Erythroblast (primary cell): ENCODE measurements at places on chromosomes 16 and 17.

DNA sequence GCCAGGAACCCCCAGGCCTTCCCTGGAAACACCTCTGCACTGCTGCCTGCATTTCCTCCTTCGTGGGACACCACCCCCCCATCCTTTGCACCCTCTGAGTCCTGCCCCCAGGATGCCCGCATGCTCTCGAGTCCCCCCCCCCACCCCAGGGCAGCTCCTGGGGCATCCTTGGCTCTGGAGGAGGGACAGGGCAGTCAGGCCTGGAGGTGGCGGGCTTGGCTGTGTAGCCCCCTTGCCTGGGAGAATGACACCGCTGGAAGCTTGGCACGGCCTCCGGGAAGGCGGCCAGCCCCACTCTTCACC is 98.9 kb upstream of the GSE1 start:
- no peak for DNase-seq

DNA sequence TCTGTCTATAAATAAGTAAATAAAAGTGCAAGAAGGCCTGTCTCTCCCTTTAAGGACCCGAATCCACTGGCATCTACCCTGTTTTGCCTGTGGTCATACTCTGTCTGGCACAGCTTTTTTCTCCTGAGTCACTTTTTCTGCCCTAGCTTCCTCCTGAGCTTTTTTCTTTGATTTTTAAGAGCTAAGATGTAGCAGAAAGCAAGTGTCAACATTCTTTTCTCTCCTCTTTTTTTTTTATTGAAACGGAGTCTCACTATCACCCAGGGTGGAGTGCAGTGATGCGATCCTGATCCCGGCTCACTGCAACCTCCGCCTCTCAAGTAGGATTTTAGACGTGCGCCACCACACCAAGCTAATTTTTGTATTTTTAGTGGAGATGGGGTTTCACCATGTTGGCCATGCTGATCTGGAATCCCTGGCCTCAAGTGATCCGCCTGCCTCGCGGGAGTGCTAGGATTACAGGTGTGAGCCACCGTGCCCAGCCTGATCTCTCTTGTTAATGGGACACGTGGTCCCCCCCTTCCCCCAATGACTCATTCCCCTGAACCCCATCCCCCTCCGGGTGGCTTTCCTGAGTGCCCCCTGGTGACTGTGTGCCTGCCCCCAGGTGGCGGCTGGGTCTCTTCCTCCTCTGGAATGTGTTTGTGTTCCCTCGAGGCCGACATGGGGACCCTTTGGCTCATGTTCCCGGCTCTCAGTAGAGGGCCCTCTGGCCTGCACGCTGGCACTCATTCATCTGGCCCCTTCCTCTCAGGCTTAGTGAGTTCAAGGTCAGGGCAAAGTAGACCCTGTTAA is 14.2 kb downstream of the C16orf90 start:
- no peak for DNase-seq

DNA sequence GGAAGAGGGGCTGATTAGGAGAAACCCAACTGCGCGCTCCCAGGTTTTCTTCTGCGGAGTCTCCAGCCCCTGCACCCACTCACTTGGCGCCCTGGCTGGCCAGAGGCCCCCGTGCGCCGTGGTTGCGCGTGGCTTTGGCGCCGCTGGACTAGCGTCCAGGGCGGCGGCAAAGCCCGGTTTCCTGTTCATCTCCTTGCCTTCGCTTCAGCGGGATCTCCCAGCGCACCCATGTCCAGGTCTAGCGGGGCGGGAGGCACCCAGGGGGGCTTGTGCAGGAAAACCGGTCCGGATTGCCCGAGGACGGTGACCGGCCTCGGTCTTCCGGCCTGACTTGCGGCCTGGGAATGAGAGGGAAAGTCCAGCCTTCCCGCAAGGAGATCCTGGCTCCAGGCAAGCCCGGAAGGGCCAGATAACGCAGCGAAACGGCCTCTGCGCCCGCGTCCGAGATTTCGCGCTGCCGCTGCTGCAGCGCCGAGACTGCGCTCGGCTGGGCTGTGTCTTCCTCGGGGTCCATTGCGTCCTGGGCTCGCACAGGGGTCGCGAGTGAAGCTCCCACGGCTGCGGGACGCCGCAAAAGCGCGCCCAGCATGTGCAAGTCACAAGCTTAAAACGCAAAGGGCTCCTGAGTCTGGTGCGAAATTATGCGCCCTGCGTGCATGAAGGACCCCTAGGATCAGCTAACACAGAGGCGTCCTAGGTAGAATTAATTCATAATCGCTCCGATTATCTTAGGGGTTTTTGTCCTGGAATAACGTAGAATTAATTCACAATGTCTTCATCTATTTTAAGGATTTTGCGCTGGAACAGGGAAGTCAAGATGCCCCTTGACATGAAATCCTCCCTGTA is 5.7 kb downstream of the FOXF1 start:
- no peak for DNase-seq

DNA sequence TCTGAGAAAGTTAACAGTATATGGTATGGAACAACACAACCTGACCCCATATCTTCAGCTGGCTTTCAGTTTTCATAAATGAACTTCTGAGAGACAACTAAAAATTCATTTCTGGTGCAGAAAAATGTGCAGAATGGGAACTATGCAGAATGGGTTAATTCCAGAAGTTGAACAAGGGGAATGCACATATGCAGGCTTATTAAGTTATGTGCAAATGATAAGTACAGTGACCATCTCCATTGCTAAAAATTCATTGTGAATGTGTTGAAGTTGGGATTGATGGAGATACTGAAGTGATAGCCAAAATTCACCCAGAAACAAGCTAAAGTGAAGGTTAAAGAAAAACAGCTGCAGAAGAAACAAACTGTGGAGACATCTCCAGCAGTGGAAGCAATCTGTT is 315.8 kb downstream of the CA10 start:
- no peak for DNase-seq

GRCh38 chr17:42312285-42313130 is 24.2 kb downstream of the STAT5A start:
- peak; percentile 92 for DNase-seq

GRCh38 chr17:59746849-59747445 is 39.5 kb downstream of the VMP1 start:
- DNase-seq, result peak; percentile 56

DNA sequence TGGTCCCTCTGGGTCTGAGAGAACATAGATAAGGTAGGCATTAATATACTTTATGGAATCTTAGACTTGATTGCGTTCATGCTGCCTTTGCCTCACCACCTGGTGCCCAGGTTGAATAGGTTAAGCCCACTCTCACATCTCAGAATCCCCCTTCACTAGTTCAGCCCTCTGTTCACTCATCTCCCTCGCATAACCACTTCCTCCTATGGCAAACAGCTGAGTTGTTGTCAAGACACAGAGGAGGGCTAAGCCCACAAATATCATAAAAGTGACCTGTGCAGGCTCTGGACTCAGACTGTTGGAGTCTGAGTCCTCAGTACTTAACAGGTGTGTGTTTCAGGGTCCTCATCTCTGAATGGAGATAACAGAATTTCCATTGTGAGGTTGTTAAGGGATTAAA is 55.7 kb downstream of the GOSR1 start:
- no peak for DNase-seq

DNA sequence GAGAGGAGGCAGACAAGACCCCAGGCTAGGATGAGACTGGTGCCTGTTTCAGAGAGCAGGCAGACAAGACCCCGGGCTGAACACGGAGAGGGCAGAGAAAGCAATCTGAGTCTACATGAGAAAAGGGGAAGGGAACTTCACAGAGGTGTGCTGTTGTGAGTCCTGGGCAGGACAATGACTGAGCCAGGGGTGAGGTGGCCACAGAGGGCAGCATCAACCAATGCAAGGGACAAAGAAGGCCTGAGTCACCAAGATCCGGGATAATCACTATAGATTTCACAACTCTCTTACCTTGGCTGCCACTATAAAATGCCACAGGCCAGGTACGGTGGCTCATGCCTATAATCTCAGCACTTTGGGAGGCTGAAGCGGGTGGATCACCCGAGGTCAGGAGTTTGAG is 89.0 kb downstream of the SLC39A11 start:
- no peak for DNase-seq

GRCh38 chr17:80826955-80827645 is 164.5 kb upstream of the CHMP6 start:
- DNase-seq, result no peak

GRCh38 chr17:45425125-45425983 is 7.3 kb downstream of the ARHGAP27 start:
- no peak for DNase-seq

DNA sequence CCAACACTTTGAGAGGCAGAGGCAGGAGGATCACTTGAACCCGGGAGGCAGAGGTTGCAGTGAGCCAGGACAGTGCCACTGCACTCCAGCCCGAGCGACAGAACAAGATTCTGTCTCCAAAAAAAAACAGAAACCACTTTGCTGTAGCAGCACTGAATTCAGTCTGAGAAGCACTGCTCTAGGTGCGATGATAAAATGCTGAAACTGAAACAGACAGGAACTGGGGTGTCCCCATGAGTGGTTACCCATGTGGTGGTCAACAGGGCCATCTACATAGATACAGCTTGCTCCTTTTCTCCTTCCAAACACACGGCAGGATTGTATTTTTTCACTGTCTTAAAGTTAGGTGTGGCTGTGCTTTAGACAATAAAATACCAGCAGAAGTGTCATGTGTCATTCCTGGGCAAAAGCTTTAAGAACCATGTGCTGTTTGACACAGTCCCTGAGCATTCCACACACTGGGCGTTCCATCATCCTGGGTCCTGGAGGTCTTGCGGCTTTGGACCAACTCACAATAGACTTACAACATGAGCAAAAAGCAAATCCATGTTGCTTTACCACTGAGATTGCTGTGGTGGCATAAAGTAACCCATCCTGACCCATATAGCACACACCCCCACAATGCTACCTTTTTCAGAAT is 11.5 kb downstream of the GAS7 start:
- DNase-seq, result no peak

DNA sequence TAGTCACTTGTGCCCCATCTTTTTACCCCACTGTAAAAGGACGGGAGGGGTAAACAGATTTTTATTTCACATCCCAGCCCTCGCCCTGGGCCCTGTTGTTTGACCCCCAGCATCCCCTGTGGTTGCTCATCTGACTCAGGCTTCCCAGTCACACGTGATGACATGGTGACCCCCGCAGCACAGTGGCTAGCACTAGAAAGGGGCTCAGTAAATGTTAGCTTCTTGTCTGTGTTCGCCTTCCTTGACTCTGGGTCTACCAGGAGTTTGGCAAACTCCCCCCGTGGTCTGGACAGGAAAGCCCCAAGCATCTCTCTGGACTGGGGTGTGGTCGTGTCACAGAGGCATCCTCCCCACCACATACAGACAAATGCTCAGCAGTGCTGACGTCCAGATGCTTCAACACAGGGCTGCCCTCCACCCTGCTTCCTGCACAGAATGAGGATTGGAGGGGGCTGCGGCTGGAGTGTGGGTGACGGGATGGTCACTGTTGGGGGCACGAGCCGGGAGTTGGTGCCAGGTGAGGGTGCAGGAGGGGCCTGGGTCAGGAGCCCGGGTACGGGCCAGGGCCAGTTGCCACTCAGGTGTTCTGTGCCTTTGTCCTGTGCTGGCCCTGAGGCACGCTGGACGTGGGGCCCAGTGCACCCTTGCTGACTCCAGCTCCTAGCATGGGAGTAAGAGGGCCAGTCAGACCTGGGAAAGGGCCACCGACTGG is 69.1 kb downstream of the METRNL start:
- DNase-seq, result no peak

DNA sequence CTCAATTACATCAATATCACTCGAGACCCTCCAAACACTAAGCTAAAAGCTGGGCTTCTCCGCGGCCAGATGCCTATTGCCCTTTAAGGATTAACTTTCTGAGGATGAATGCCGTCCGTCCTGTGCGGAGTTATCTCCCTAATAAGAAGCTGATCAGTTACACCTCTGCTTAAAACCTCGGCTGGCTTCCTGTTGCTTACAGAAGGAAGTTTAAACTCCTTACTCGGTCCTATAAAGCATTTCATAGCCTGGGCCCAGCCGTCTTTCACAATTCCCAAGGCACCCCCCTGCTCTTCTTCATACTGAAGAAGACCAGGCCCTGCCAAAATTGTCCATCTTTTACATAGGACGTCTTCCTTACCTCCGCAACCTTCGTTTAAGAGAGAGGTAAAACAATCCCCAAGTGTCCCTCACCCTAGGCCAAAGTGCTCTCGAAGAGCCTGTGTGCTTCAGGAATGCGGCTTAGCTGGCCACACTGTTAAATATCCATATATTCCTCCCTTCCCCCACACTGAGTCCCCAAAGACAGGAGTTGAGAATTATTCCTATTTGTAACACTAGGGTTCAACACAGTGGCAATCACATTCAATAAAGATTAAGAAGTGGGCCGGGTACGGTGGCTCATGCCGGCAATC is 112.6 kb upstream of the IRX5 start:
- no peak for DNase-seq

GRCh38 chr17:75033346-75034235 is 13.2 kb downstream of the ATP5PD start:
- DNase-seq, result peak; percentile 91

- no peak for DNase-seq
Measured at GRCh38 chr16:22075043-22075757, 17.1 kb upstream of the VWA3A start.

DNA sequence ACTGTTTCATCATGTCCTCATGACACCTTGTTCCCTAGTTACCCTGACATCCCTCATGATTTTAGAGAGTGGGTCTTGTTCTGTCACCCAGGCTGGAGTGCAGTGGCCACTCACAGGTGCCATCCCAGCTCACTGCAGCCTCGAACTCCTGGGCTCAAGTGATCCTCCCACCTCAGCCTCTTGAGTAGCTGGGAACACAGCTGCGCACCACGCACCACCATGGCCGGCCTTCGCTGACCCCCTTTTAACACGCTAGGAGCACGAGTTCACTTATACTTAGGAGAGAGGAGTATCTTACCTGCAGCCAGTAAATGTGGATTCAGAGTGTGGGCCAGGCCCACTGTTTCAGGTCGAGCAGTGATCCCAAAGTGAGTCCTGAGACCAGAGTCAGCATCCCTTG is 21.4 kb downstream of the NT5M start:
- no peak for DNase-seq

DNA sequence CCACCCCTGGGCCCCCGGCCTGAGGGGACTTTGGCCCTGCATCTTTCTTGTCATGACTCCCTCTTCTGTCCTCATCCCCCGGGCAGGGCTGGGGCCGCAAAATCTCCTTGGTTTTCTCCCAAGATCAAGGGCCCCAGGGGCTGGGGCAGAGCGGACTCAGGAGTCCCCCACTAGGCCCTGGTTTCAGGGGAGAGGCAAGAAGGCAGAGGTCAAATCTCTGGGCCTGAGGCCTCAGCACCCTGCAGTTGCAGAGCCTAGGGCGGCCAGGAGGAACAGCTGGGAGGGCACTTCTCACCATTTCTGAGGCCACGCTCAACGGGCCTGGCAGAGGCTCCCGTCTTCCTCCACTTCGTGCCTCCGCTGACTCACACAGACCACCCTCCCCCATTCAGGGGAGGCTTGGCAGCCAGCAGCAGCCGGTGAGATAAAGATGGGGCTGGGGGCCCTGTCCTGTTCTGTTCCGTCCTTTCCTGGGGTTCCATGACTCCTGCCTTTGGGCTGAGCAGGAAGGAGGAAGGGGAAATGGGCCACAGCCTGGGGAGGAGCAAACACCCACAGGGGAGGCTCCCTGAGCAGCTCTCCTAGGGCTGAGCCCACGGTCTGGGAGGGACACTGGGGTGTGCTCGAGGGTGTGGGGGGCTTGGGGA is 12.4 kb downstream of the ZSCAN10 start:
- no peak for DNase-seq

- DNase-seq, result no peak
Measured at GRCh38 chr17:8122422-8122923, 1.4 kb downstream of the HES7 start.
